ENCODE measurements at places on chromosomes 5 and 9.
A peak's percentile ranks its signal among the peaks of the same experiment; 100 is the strongest.

DNA sequence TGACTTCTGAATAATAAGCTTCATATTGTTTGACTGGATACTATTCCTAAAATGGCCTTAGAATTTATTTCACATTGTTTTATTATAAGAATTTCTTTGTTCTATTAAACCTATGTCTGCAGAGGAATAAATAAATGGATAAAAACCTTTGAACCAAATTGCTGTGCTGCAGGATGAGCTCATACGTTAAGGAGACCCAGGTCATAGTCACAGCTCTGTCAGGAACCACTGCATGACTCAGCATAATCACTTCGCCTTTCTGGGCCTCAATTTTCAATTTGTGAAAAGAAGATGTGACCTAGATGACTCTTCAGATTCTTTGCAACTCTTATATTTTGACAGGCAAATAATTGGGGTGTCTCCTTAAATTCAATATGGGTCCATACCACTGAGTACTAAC lies 36.7 kb upstream of the HMHB1 start:
- no peak for DNase-seq

DNA sequence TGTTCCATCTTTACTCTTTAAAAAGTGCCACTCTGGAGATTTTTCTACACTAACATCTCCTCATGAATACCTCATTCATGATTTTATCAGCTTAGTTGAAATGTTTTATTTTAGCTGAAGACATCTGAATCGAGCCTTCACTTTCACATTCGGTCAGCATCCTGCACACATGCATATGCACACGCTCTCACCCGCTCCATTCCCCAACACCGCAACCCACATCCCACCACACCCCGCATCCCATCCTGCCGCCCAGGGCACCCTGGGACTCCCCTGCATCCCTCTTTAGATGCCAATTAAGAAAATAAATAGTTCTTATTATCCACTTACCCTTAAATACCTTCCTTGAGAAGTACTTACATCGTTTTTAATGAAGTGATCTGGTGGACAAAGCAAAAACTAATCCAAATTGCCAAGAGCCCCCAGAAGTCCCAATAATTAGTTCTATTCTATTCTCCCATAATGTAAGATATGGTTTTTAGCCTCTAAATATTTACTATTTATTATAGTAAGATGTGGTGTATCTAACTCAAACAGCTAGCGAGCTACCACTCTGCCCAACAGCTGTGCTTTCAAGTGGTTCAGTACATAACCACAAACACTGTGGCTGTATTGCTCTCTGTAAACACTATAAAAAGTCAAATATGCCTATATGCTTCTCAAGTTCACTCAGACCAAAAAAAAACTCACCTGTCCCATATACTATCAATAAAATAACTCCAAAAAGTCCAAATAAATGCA lies 38.2 kb downstream of the GZMK start:
- DNase-seq, result no peak

GRCh38 chr5:170143710-170144109 lies 38.0 kb downstream of the FOXI1 start:
- no peak for DNase-seq

DNA sequence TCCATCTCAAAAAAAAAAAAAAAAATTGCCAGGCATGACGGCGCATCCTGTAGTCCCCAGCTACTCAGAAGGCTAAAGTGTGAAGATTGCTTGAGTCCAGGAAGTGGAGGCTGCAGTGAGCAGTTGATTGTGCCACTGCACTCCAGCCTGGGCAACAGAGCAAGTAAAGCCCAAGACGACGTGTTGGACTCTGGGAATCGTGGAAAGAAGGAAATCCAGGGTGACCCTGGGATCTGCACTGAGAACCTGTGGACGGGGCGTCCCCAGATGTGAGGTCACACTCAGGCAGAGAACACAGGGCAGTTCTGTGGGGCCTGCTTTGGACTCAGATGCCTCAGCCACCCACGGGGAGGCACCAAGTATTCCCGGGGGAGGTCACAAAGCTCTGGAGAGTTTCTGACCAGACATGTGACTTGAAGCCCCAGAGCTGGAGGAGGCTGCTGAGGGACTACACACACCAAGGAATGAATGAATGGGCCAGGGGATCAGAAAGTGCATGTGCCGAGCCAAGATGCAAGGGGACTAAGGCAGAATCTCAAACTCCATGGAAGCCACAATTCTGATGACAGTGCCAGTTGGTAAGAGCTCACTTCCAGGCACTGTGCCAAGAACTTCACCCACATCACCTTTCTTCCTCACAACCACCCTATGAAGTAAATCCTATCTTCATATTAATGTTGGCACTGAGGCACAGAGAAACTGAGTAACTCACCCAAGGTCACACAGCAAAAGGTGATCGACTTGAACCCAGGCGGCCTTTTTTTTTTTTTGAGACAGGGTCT lies 12.9 kb downstream of the DYNC2I2 start:
- DNase-seq, result no peak

GRCh38 chr9:21455320-21455719 lies 15.1 kb downstream of the IFNA1 start:
- DNase-seq, result no peak

- no peak for DNase-seq
Measured at GRCh38 chr5:119651486-119651885, 22.1 kb downstream of the FAM170A start.

- no peak for DNase-seq
Measured at GRCh38 chr9:20303066-20303465, 319.2 kb downstream of the MLLT3 start.

DNA sequence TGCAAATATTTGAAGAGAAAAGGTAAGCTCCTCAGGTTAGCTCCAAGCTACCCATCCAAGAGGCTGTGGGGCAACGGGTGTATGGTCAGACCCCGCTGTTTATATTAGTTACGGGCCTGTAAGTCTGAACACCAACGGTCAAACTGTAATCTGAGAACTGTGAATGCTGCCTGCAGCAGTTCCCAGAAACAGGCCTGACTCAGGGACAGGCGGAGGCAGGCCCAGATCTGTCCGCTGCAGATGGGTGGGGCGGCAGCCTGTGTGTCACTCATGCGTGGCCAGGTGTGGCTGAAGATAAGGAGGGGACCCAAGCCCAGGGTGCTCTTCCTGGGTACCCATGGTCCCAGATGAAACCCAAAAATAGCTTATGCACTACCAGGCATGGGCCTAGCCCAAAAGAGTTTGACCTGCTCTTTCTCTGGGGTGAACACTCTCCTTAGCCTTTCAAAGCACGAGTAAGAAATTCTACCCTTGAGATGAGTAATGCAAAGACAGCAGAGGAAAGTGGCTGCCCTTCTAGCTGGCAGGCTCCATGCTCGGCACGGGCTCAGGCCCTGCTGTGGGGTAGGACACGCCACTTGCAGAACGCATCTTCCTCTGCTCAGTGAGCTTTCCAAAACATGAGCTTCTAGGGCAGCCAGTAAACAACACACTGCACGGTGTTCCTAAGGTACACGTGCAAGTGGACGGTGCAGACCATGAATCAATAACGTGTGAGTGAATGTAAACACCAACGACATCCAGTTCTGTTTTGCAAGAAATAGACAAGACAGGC lies 9.1 kb downstream of the UBAC1 start:
- no peak for DNase-seq

DNA sequence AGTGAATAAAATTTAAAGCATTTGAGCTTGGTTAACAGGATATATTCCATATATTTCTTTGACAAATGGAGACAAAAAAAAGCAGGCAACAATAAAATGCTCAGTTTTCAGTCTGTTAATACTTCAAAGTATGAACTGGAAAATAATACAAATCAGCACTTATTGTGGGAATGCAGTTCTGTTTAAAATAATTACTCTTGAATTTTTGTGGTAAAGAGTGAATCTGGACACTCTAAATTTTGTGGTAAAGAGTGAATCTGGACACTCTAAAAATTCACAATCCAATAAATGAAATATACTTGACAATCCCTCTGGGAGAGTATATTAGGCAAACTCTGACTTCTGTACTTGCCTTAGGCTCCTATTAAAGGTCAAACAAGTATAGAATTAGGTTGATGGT lies 141.9 kb upstream of the RASA1 start:
- no peak for DNase-seq

DNA sequence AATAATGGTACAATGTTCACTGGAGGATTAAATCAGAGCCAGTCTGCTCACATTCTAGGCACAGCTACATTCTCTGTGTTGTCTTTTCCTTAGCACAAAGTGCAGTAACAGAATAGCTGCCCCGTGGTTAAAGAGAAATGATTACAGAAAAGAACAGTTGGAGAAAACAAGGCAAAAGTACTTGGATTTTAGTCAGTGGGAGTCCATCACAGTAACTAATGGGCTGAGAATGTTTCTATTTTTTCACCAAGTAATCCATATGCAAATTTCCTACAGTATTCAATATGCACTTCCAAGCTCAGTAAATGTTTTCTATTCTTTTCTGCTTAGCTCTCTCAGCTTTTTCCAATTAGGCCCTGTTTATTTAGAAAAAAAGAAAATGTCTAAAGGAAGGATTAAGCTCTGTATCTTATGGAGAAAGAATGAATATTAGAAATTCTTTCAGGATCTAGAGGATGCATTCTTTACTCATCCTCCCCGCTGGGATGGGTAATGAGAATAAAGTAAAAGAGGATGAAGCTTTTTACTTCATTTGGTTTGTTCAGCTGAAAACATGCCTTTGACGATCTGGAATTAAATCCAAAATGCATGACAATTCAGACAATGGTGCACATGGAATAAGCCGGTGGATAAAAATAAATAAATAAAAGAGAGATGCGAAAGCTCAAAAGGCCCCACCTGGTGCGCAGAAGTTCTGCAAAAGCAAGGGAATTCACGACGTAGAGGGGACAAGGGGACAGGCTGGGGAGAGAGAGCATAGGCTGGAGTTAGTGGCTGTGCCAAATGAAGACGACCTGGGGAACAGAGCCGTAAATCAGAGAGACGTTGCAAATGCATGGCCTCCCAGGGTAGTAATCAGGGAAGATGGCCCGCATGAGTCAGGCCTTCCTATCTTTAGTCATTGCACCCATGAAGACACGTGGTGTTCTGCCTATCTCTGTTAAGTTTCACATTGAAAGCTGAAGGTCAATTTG lies 345.2 kb downstream of the GLIS3 start:
- DNase-seq, result peak; percentile 87

- DNase-seq, result no peak
Measured at GRCh38 chr9:107830479-107830878, 340.9 kb upstream of the KLF4 start.

DNA sequence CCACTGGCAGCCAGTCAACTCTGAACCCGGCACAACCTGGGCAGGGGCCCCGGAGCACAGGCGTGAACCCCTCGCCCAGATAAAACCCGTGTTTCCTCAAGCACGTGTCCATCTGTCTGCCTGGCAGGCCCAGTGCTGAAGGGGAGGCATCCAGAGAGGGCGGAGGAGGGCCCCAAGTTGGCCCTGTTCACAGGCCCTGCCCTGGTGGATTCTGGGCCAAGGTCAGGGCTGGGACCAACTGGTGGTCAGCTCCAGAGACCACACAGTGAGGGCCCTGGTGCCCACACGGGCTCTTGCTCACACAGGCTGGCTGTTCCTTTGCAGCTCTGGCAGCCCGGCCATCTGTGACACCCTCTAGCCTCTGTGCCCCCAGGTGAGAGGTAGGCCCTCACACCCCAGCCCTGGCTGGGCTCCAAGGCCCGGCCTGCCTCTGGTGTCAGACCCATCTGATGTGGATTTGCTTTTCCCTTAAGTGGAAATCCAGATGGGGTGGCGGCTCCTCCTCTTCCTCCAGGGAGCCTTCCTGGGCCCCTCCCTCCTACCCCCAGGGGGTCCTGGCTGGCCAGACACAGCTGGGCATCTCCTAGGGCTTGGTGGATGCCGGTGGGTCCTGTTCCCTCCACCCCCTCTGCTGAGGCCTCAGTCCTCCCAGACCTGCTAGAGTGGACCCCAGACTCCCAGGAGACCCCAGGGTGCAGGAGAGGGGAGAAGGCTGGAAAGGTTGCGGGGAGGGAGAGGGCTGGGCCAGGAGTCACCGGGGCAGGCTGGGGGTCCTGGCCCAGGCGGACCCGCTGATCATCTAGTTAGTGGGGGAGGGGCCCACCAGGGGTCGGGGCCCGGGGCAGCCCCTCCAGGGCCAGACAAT lies 525 bp upstream of the STPG3 start:
- no peak for DNase-seq

- no peak for DNase-seq
Measured at GRCh38 chr5:38286002-38286401, 27.6 kb downstream of the EGFLAM start.

DNA sequence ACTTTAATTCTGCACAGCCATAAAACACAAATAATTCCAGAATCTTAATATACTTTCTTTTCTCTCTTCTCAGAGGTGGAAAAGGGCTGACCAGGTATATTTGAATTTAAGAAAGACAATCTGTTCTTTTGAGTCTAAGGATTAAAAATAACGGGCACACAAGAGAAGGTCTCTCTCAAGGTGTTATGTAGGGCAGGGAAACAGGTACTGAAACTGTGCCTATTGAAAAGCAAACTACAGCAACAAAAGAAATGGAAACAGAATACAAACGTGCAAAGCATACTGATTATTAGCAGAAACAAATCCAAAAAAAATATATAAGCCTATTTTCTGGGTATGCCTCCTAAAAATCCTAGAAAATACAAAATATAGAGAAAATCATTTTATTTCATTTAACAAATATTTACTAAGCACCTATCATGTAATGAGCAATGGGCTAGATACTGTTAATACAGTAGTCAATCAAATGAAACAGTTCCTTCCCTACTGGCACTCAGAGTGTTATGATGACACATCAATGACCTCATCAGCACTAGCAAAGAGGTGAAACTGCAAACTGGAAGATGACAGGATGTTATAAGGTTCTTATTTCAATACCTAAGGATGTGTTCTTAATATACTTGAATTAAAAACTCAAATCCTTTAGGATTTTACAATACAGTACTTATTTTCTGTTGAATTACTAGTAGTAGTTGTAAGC lies 87.7 kb downstream of the AUH start:
- DNase-seq, result no peak

DNA sequence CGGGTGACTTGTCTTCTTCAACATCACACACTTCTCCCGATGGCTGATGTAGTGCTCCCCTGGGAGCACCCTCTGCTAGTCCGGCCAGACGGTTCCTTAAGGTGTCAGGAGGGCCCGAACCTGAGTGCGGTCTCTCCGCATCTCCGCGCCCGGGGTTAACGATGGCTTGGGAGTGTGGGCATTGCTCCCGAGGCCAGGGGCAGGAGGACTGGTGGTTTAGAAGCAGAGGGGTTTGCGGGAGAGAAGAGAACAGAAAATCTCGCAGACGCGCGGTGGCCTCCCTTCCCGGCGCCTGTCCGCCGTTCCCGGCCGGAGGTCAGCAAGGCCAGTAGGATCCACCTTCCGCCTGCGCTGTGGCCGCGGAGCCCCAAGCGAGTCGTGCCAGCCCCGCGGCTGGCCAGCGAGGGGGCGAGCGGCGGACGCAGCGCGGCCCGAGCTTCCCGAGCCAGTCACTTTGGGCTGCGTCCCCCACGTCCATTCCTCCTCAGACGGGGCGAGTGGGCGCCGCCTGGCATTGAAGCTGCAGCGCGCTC lies 700 bp downstream of the CDO1 start:
- no peak for DNase-seq

- no peak for DNase-seq
Measured at GRCh38 chr5:141841378-141842180, 36.6 kb downstream of the PCDH1 start.
